AG09309 (cell line): ENCODE measurements at places on chromosomes 7 and 10.

- DNase-seq, result no peak
Observed at GRCh38 chr10:89904755-89905154, 203.4 kb downstream of the KIF20B start.

GRCh38 chr10:128210215-128211063 is 84.2 kb upstream of the MKI67 start:
- no peak for DNase-seq

DNA sequence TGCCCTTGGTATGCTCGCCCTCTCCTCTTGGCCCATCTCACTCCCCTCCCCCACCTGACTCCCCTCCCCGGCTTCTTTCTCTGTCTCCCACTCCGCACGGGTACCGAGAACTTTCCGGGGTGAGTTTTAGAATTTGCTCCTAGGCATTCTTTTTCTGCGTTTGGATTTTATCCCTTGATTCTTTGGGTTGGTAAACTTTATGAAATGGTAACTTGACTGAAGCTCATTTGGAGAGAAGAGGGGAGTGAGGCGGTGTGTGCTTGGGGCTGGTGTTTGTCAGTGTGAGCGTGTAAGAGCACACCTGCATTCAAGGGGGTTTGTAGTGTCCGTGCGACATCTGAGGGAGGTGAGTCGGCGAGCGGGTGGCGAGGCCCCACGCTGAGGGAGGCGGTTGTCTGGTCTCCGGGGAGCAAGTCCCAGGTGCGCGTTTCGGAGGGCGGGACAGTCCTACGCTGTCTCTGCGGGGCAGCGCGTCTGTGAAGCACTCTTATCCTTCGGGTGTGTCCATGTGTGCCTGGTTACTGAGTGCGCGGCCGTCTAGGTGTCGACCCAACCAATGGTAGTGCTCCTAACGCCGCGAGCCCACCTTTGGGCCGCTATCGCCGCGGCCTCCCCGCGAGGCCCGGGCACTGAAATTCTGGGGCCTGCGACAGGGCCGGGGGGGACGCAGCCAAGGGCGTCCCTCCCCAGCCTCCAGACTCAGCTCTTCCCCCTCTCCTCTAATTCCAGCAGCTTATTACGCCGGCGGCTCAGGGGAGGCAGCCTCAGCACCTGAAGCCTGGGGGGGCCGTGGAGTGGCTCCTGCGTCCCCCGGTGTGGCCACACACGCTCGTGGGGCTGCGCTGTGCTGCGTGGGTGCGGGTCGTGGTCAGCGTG is 2.6 kb upstream of the ZNF503 start:
- no peak for DNase-seq

- no peak for DNase-seq
Observed at GRCh38 chr7:44976746-44977196, 2.0 kb downstream of the MYO1G start.

DNA sequence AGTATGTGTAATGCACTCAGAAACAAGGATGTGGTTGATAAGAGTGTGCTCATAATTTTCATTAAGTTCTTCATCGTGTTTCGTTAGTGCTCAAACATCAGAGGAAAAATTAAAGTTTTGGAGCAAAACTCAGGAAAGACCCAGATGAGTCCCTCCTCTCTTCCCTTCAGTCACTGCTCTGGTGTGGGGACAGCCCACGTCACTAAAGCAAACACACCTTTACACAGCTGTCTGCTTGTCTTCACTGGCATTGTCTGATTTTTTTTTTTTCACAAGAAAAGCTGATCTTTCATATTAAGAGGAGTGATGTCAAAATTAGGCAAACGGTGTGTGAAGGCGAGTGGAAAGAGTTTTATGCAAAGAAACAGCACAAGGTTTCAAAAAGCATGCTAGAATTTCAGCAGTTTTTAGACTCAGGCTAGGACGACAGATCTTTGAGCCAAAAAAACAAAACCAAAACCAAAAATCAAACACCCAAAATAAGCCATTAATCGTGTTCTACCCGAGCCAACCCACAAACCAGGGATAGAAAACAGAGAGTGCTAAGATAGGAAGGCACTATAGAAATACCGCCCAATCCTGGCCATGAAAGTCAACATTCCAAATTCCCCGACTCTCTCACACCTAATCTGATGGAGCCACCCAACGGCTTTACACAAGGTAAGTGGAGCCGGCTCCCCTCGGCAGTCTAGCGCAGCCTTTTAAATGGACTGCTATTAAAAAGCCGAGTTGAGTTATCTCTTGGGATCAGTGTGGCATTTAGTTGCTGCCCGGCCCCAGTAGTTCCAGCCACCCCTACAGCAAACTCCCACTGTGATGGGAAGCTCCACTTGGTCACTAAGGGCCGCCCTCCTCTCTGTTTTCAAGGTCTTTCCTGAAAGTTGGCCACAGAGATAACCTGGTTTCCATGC is 27.9 kb upstream of the GATA3 start:
- DNase-seq, result no peak

GRCh38 chr10:60576130-60577069 is 186.7 kb upstream of the ANK3 start:
- no peak for DNase-seq

GRCh38 chr7:111958431-111958830 is 247.8 kb downstream of the DOCK4 start:
- no peak for DNase-seq

- no peak for DNase-seq
Observed at GRCh38 chr7:137895301-137896221, 48.8 kb upstream of the DGKI start.
